Ovary (tissue), 10 donors: ENCODE measurements at places on chromosomes 1 and 21. TPM values are rescaled to one million over a fixed set of nuclear protein-coding genes. Genes with fewer than 3 reads are reported as not detected.

The KPRP gene
- not detected for total RNA-seq

DNA sequence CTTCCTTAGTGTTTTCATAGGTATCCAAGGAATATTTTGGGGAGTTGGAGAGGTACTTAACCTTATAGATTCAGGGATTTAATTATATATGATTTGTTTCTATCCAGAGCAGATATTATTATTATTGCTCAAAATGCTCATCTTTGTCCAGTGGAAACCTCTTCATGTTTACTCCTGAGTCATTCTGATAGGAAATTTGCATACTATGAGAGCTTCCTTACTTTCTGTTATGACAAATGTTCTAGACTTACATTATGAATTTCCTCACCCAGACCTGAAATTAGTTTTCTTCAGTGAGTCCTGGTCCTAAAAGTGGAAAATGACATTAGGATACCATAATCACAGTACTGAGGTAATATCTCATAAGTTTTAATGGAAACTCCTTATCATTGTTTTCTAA lies 57.5 kb upstream of the PLPPR5 start:
- H3K4me3 ChIP-seq = no peak overlapping the region
- H3K27me3 ChIP-seq = no peaks in the 10 kb centered on the region
- no peaks in the 10 kb centered on the region for H3K36me3 ChIP-seq
- H3K27ac ChIP-seq = no peak overlapping the region
- DNase-seq = no peak

The OR10J4 gene
- total RNA-seq = not detected

GRCh38 chr1:31434101-31434871 lies 21.3 kb downstream of the SERINC2 start:
- H3K27ac ChIP-seq = no peak overlapping the region
- H3K36me3 ChIP-seq = no peaks in the 10 kb centered on the region
- H3K4me3 ChIP-seq = no peak overlapping the region
- H3K27me3 ChIP-seq = no peaks in the 10 kb centered on the region

DNA sequence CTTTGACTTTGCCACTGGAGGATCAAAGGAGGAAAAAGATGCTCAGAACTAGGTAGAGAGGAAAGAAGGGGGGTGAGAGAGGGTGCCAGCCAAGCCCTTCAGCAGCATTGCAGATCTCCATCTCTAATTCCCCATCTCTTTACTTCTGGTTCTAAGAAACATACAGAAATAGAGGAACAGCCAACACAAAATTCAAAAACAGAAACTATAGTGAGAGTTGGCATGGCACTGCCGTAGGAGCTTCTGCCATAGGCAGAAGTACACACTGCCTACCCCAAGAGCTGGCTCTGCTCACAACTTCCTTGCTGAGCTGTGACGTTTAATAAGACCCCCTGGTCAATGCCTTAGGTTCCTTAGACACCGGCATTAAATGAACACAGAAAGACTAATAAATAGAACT lies 26.6 kb upstream of the RPF1 start:
- H3K36me3 ChIP-seq = no peaks in the 10 kb centered on the region
- H3K4me3 ChIP-seq = no peak overlapping the region
- no peaks in the 10 kb centered on the region for H3K4me1 ChIP-seq
- H3K27me3 ChIP-seq = no peaks in the 10 kb centered on the region
- H3K27ac ChIP-seq = no peak overlapping the region

DNA sequence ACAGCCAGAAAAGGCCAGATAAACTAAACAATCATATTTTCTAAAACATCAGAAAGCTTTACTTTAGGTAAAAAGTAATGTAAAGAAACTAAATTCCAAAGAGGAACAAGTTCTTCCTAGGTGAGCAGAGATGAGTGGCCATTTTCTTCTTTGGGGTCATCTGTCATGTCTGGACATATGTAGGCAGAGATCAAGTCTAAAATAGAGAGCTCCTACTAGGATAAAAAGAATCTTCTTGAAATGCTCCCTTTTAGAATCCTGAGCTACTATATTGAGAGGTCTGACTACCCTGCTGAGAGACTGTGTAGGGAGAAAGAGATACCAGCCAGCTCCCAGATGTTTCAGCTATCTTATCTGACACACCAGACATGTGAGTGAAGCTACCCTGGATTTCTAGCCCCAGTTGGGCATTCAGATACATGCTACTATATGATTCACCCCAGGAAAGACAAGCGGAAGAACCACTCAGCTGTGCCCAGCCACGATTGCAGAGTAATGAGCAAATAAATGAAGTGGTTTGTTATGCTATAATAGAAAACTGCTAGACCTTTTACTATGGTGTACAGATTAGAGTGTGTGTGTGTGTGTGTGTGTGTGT lies 80.1 kb downstream of the TTLL7 start:
- H3K4me3 ChIP-seq = no peak overlapping the region
- H3K36me3 ChIP-seq = no peaks in the 10 kb centered on the region
- no peaks in the 10 kb centered on the region for H3K4me1 ChIP-seq
- no peaks in the 10 kb centered on the region for H3K27me3 ChIP-seq
- H3K27ac ChIP-seq = no peak overlapping the region

The IQCC gene
- 2.3 TPM for total RNA-seq

The MARK1 gene
- 2.8 TPM for total RNA-seq

The SNIP1 gene
- total RNA-seq = 16.5 TPM

- H3K4me1 ChIP-seq = peaks cover 6% of the 10 kb centered on the region
- H3K36me3 ChIP-seq = no peaks in the 10 kb centered on the region
- no peak for DNase-seq
- H3K27ac ChIP-seq = no peak overlapping the region
- no peaks in the 10 kb centered on the region for H3K27me3 ChIP-seq
- H3K4me3 ChIP-seq = no peak overlapping the region
Measured at GRCh38 chr1:151510020-151510405, 1.2 kb upstream of the CGN start.

- no peaks in the 10 kb centered on the region for H3K27me3 ChIP-seq
- peaks cover 6% of the 10 kb centered on the region for H3K4me1 ChIP-seq
- H3K36me3 ChIP-seq = no peaks in the 10 kb centered on the region
Measured at GRCh38 chr1:162386292-162387225, 5.0 kb downstream of the C1orf226 start.

GRCh38 chr1:20182415-20182814 lies 3.5 kb upstream of the UBXN10 start:
- no peak for DNase-seq
- no peaks in the 10 kb centered on the region for H3K27me3 ChIP-seq
- H3K27ac ChIP-seq = no peak overlapping the region
- no peak overlapping the region for H3K4me3 ChIP-seq

The LCE3B gene
- total RNA-seq = not detected

The PEX11B gene
- total RNA-seq = 29.4 TPM

DNA sequence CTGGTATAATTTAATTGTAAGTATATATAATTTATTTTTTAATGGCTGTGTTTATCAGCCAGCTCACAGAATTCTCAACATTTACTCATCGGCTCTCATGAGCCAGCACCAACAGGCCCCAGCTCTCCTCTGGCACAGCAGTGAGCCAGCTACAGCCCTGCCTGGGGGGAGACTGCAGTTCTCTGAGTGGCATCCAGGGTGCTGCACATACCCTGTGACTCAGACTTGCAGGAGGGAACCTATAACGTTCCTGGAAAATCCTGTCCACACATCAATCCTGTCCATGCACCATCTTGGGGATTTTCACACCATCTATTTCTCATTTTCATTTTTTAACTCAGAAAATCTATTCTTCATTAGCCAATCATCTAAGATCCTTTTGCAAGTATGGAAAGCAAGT lies 36.5 kb downstream of the FHAD1 start:
- H3K27me3 ChIP-seq = no peaks in the 10 kb centered on the region
- H3K27ac ChIP-seq = no peak overlapping the region
- H3K4me3 ChIP-seq = no peak overlapping the region
- peaks cover 9% of the 10 kb centered on the region for H3K4me1 ChIP-seq

The LCE2A gene
- not detected for total RNA-seq

DNA sequence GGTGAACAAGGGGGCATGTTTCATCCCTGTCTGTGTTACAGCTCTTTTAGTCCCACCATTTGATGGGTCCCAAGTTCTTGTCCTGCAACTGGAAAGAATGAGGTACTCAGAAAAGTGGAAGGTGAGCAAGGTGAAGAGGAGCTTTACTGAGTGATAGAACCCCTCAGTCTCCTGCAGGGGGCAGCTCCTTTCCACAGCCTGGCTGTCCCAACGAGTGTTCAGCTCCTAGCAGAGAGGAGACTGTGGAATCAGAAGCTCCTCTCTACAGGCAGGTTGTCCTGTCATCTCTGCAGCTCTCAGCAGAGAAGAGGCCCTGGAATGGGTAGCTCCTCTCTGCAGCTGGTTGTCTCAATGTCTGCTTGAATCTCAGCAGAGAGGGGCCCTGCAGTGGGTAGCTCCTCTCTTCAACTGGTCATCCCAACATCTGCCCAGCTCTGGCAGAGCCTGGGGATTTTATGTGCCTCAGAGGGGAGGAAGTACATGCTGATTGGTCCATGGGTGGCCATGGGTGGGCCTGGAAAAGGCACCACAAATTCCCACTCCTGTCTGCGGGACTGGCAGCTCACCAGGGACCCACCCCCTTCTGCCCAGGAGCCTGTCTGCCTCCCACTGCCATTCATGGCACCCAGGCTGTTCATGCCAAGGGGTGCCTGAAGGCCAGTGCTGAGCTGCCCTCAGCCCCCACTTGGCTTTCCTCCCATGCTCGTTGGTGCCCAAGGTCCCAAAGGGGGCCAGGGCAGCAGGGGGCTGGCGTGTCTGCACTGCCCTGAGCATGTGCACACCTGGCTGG lies 25.7 kb downstream of the LDLRAD1 start:
- no peaks in the 10 kb centered on the region for H3K27me3 ChIP-seq
- DNase-seq = no peak
- no peaks in the 10 kb centered on the region for H3K36me3 ChIP-seq
- no peaks in the 10 kb centered on the region for H3K4me1 ChIP-seq
- H3K4me3 ChIP-seq = no peak overlapping the region

GRCh38 chr1:182699393-182700350 lies 15.3 kb upstream of the RGS8 start:
- no peaks in the 10 kb centered on the region for H3K36me3 ChIP-seq
- H3K4me3 ChIP-seq = no peak overlapping the region
- H3K27ac ChIP-seq = no peak overlapping the region
- peak; percentile 49 for DNase-seq

The ESRRG gene
- total RNA-seq = 0.75 TPM

The HMGCS2 gene
- 0.57 TPM for total RNA-seq

The MTOR gene
- 28.3 TPM for total RNA-seq

DNA sequence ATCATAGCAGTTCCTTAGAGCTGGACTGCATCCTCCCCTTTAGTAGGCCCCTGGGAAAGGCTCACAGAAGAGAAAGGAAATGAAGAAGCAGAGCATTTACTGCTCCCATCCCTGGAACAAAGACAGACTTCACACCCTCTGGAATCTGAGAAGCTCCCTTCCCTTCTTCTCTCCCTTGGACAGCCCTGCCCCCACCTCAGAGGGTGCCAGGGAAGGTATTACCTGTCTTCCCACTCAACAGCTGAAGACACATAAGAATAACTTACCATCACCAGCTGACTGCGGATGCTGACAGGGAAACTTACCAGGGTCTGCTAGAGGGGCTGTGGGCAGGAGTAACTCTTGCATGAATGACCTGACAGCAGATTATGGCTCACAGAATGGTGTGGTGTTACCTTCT lies 14.1 kb upstream of the FAAH start:
- no peak for DNase-seq
- H3K4me1 ChIP-seq = no peaks in the 10 kb centered on the region
- no peaks in the 10 kb centered on the region for H3K36me3 ChIP-seq

DNA sequence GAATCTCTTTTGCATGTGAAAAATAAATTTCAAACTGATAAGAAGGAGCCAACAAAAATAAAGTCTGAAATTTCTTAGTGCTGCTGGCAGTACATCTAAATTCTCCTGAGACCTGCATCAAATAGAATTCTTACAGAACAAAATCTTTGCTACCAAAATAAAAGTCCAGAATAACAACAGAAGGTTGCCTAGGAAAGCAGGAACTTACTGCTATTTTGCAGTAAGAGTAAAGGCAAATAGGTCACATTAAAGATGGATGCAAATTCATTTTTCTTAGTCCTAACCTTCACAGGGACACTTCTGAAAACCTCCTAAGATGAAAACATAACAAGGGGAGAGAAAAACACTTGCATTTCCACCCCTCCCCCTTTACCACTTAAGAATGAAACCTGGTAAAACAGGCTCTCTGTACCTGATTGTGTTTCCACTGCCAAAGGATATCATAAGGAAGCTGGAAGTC lies 59.0 kb downstream of the RUSC1 start:
- no peak overlapping the region for H3K27ac ChIP-seq
- H3K4me1 ChIP-seq = no peaks in the 10 kb centered on the region
- H3K36me3 ChIP-seq = no peaks in the 10 kb centered on the region
- H3K27me3 ChIP-seq = no peaks in the 10 kb centered on the region
- DNase-seq = no peak

GRCh38 chr21:36045993-36046392 lies 14.3 kb downstream of the SETD4 start:
- no peaks in the 10 kb centered on the region for H3K27me3 ChIP-seq
- no peaks in the 10 kb centered on the region for H3K36me3 ChIP-seq
- no peaks in the 10 kb centered on the region for H3K4me1 ChIP-seq
- H3K4me3 ChIP-seq = no peak overlapping the region
- no peak overlapping the region for H3K27ac ChIP-seq

The MTARC1 gene
- total RNA-seq = 5.8 TPM

The CFAP141 gene
- total RNA-seq = not detected

The AZIN2 gene
- 15.7 TPM for total RNA-seq

The DDX20 gene
- total RNA-seq = 14.5 TPM
